ENCODE measurements at places on chromosomes 6 and 20.

- no peak for DNase-seq
These were observed 24.2 kb downstream of the RBM24 start for GRCh38 chr6:17305219-17306001.

GRCh38 chr6:134245041-134245440, 72.9 kb downstream of the SGK1 start:
- no peak for DNase-seq

DNA sequence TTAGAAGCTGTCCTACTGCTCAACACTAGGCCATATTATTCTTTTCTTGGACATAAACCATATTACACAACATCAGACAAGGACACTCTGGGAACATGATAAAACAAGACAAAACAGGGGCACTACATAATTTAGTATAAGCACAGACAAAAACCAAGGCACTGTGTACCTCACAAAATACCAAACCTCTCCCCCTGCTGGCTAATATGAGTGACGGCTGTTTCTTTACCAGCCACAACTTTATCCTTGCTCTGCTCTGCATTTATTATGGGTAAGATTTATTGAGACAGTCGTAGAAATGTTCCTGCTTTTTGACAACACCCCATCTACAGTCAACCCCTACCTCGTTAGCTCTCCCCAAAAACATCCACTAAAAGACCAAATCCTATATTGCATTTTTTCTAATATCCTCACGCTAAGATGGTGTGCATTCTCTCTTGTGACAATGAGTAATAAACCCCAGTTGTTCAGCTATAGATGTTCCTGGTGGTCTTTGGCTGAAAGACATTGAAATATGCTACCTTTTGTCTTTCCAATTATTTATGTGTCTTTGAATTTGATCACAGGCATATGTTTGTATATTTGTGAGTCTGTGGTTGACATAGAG, 23.8 kb upstream of the POLR1H start:
- no peak for DNase-seq

GRCh38 chr6:12353731-12354130, 63.6 kb downstream of the EDN1 start:
- DNase-seq: no peak

DNA sequence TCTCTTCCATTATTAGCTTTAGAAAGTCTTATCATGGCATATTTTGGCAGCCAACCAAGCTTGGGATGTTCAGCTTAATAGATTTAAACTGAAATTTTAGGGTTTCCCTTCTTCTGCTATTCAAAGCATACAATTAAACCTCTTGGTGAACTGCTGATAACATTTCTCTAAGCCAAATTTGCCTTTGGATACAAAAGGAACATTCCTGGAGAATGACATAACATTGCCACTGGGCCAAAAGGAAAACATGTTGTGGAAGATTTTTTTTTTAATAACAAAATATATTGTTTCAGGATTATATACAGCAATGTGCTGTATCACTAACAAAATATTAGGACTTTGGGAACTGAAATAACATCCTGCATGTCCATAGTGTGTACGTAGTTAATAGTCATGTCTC, 215.1 kb upstream of the TBX18 start:
- DNase-seq: no peak

- DNase-seq: no peak
These were observed 131.4 kb downstream of the BTBD3 start for GRCh38 chr20:12049125-12049524.

DNA sequence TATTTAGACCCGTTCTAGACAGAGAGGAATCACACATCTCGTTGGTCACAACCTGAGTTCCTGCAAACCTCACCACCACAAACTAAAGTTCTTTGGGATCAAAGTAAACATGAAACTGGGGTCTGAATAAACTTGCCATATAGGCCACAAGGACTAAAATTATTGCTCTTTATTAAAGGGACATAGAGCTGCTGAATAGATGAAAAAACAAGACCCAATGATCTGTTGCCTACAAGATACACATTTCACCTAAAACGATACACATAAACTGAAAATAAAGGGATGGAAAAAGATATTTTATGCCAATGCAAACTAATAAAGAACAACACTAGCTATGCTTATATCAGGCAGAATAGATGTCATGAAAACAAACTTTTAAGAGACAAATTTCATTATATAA, 623.0 kb downstream of the TBC1D32 start:
- DNase-seq: no peak

DNA sequence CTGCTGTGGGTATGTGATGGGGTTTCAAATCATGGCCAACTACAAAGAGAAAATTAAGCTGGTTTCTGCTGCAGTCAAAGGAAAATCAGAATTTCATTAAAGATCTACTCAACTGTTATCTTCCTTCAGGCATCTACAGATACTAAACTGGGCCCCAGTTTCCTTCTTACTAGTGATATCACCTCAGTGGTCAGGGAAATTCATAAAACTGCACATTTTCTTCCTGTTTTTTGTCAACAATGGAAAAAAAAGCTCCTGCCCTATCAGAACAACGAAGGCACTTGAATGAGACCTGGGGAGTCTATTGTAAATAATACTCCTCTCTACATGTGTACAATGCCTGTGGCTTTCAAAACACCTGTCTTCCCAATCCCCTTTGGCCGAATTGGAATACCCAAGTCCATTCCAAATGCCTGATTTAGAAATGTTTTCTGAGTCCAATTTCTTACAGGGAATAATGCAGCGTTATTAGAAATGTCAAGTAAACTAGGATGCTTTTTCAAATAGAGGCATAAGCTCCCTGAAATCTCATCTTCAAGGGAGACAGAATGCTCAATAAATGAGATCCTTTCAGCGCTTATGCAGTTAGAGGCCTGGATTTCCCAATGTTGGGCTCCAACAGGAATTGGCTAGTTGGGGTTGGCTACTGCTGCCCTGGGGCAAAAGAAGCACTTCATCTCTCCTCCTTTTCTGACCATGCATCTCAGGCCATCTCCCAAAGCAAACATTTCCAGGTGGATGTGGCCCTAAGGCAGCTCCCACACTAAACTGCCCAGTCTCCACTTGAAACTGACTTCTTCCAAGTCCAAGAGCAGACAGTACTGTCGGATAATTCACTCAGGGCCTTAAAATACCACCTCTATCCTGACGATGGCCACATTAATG, 143.3 kb downstream of the NFATC2 start:
- no peak for DNase-seq

DNA sequence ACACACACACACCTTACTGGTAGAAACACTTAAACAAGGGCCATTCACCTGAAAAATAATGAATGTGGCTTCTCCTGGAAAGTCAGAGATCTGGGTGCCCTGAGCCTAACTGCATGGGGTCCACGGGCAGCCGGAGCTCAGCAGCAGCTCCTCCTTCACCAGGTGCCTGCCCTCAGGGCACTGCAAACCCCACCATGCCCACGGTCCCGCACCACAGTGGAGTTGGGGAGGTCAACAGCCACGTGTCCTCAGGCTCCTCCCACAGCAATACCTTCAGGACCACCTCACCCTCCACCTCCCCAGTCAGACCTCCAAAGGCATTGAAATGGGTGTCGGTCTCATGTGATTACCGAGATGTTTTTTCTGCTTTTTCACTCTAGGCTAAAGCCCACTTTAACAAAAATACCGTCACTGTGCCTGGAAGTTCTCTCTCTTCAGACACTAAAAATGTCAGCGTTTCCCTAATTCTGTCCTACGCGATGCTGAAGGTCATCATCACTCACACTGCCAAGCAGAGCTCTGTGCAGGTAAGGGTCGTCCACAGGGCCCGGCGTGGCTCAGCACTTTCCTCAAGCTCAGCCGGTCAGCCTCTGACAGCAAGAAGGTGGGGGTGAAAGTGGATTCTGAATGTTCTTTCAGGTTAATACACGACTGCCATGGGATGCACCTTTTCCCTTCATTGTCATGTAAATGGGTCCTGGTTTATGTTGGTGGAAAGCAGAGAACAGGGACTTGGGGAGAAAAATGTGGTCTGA, 48.9 kb downstream of the CDK5RAP1 start:
- no peak for DNase-seq

GRCh38 chr6:4613795-4614194, 162.4 kb upstream of the CDYL start:
- no peak for DNase-seq

GRCh38 chr20:48626938-48627736, 200.7 kb downstream of the PREX1 start:
- DNase-seq: no peak

- no peak for DNase-seq
These were observed 426 bp downstream of the ASXL1 start for GRCh38 chr20:32358632-32358882.

GRCh38 chr6:39118921-39119320, 3.9 kb upstream of the SAYSD1 start:
- no peak for DNase-seq

GRCh38 chr20:32050851-32051556, 1.0 kb upstream of the HCK start:
- no peak for DNase-seq

DNA sequence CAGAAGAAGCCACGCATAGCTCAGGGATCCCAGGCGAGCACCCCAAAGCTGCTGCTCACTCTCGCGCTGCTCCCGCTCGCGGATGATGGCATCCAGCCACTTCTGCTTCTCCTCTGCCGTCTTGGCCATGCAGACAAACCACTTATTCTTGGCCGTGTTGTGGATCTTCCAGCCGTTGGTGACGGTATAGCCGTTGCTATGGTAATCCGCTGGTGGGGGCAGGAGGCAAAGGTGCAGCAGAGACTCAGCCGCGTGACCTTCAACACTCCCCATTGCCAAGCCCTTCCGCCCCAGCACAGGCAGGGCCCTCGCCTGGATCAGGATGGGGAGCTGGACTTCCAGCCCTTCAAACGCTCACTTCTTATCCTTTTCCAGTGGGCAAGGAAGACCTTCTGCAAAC, 136.9 kb downstream of the PREX1 start:
- no peak for DNase-seq

DNA sequence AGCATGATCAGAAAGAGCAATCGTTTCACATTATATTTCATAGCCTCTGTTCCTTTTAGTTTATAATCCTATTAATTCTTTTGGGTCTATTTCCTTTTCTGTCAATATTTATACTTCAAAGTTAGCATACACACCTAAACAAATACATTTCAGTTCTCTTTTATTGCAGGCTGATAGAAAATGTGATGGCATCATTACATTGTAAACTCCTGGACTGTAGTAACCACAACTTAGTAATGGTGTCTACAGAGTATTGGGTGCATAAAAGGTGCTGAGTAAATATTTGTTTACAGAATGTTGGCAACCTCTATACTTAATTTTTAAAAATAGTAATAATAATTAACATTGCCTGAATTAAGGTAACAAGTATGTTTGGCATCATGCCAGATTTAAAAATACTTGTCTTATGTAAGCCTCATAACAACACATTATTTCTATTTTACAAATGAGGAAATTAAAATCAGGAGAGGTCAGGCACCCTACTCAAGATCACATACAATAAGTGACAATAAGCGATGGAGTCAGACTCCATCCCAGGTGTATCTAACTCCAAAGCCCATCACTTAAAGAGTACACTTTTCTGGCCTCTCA, 195.0 kb downstream of the UBE3D start:
- no peak for DNase-seq

GRCh38 chr20:9392892-9393857, 121.2 kb upstream of the LAMP5 start:
- DNase-seq: peak; percentile 55

GRCh38 chr6:112639391-112639831, 292.3 kb downstream of the RFPL4B start:
- DNase-seq: no peak

- no peak for DNase-seq
These were observed 162.2 kb upstream of the THEMIS start for GRCh38 chr6:128062882-128063603.

- DNase-seq: no peak
These were observed 1.3 kb downstream of the NRSN1 start for GRCh38 chr6:24127316-24127715.

DNA sequence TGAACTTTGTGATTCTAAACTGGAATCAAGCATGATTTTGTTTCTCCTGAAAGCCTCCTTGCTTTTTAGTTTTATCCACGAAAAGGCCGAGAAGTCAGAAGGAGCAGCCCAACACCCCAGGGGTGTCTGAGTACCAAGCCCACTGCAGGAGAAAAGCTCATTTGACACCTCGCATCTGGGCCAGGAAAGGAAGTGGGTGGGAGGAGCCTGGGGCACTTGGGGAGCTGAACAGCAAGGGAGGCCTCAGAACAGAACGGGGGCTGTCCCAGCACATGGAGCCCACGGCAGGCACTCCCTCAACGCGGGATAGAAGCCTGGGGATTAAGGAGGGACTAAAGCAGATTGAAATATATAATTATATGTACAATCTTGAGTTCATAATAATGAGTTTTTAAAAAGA, 6.6 kb downstream of the KIF25 start:
- DNase-seq: no peak

- DNase-seq: no peak
These were observed 61.2 kb downstream of the EYA2 start for GRCh38 chr20:46955601-46956556.
